NCI-H1436 treated with DMSO at 0.1 percent for 48 hours (cell line): ENCODE measurements at places on chromosomes 4 and X.

- no peak for DNase-seq
These were observed 63.7 kb upstream of the ESX1 start for GRCh38 chrX:104318330-104319009.

DNA sequence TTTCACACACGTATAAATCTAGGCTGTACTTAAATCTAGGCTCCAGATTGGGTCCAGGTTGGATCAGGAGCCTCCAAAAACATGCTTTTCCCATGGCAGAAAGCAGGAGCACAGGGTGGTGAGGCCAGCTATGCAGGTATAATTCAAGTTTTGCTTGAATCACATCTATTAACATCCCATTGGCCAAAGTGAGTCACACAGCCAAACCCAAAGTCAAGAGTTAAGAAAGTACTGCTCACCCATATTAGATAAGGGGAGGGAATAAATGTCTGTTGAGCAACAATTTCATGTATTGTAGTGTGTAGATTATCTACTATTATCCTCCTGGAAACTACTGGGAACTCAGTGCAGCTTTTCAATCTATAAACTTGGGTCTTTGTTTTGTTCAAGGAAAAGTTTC, 12.8 kb downstream of the SUPT20HL2 start:
- DNase-seq = no peak

DNA sequence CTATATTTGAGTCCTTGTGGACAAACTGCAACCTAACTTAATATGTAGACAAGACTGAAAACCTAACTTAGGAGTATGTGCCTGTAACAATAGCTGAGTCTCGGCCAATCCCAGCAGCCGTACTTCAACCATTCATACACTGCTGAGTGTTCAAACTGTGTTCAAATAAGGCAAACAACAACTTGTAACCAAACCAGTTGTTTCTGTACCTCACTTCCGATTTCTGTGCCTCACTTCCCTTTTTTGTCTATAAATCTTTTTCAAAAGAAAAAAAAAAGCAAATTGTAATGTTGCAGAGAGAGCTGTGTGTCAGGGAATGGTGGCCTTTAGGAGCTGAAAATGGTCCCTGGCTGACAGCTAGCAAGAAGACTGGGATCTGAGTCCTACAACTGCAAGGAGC, 46.0 kb downstream of the GEMIN8 start:
- no peak for DNase-seq

- no peak for DNase-seq
These were observed 86.0 kb upstream of the NPFFR2 start for GRCh38 chr4:71945791-71946190.

- no peak for DNase-seq
These were observed 71.8 kb downstream of the NBDY start for GRCh38 chrX:56800801-56801200.

- DNase-seq = peak; percentile 24
These were observed 83.0 kb upstream of the IL13RA1 start for GRCh38 chrX:118644378-118644777.
